GM23338 (cell line): ENCODE measurements at places on chromosomes 7 and 10.

DNA sequence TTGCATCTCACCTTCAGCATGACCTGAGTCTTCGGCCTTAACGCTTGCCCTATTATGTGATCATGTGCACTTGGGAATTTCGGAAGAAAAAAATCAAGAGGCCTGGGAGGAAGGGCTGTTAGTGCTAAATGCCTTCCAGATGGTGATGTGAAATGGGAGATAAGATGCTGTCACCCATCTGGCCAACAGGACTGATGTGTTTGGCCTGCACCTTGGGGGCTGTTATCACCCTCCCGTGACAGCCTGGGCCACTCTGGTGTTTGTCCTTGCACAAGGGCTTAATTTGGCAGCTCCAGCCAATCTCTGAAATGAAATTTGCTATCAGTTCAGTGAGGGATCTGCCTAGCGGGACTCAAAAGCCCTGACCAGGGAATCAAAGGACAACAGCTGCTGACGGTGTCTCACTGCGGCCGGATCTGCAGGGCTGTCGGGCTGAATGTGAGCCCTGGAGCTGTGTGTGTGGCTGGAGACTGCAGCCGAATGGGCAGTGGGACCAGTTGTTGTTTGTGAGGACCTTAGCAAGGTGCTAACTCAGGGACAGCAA, 131.4 kb upstream of the BTBD16 start:
- DNase-seq = no peak

DNA sequence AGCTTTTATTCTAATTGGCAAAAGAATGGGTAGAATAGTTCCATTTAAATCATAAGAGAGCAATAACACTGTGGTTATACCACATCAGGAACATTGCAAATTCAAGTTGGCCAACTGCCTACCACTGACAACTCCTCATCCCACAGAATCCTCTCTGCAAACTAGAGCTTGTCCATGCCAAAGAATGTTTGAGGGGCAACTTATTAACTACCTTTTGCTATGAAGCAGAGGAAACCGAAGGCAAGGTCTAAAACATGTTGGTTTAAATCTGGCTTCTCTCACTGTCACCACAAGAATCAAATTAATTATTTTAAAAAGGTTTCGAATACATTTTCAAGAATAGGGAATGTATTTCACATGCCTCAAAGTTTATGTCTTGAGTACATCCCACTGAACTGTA, 36.0 kb downstream of the RHOBTB1 start:
- DNase-seq = no peak

DNA sequence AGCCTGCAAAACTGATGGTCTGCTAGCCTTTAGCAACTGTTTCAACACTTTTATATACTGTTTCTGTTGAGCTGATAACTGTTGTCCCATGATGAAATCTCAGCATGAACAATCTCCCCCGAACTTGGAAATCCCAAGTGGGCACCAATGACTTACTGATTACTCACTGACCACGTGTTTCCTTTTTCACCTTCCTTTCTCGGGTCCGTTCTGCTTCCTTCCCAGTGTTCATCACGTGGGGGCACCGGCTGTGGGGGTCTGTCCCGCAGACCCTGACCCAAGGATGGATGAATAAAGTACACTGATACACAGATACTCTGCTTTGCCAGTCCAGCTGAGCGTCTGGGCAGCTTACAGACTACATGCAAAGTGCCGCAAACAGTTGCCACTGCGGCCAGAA, 39.0 kb upstream of the RASGEF1A start:
- DNase-seq = no peak

- DNase-seq = peak; percentile 95
Measured at GRCh38 chr10:25174461-25175230, at the start of gene GPR158. TSS of gene GPR158 (plus strand) at chr10:25175001. CDS start at chr10:25175421, 420 bp downstream.

DNA sequence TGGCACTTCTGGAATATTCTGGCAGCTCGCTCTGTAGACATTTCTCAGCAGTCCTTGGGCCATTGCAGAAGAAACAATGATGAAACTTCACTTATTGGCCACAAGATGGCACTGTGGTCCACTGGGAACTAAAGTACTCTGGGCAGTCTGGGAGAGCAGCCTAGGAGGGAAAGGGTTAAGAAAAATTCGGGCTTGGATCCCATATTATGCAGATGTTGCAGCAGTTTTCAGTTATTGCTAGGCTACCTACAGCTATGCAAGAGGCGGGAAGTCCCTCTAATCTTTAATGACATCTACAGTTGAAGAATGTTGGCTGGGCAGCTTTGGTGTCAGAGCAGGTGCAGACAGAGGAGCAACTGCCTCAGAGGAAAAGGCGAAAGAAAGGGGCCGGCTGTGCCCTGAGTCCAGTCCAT, 201.7 kb upstream of the PRSS58 start:
- peak; percentile 71 for DNase-seq

- no peak for DNase-seq
Measured at GRCh38 chr7:148031019-148031418, 559.5 kb upstream of the C7orf33 start.

- peak; percentile 70 for DNase-seq
Measured at GRCh38 chr7:150388709-150389531, 9.8 kb downstream of the ZNF775 start.

- DNase-seq = peak; percentile 95
Measured at GRCh38 chr7:30548845-30549244, 44.2 kb upstream of the GGCT start.

DNA sequence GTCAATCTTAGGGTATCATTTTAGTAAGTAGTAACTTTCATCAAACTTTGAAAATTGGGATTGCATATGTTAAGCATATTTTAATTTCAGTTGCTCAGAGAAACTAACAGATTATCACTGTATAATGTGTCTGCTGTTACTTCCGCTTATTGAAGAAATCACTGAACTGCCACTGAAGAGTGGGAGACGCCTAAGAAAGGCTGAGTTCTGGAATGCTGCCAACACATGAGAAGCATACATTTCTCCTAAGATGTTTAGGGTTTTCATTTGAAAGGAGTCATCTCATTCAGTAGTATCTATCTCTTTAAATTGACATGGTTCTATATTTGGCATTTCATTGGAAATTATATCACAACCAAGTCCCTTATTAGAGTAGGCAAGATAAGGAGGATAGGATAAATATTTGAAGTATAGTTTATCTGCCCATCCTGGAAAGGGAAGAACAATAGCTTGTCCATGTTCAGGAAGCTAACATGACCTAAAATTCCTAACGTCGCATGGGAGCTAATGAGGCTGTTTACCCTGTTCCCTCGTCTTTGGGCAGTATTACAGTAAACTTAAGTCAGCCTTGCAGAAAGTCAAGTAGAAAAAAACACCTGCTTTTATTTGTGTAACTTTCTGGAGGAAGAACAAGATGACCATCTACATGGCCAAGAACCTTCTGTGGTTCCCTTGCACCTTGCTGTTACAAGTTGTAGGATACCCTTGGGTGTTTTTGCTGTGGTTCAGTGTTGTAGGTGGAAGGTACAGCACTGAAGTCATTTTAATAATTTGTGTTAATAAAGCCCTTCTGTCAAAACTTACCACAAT, 67.3 kb downstream of the NHLRC2 start:
- DNase-seq = no peak

- peak; percentile 56 for DNase-seq
Measured at GRCh38 chr7:74027683-74028320, at the start of gene ELN. TSS of gene ELN (plus strand) at chr7:74028173. CDS start at chr7:74028188, 15 bp downstream.
